ENCODE measurements at places on chromosomes 5 and 9.

- DNase-seq: no peak
Measured at GRCh38 chr9:116859763-116860162, 172.7 kb downstream of the TRIM32 start.

DNA sequence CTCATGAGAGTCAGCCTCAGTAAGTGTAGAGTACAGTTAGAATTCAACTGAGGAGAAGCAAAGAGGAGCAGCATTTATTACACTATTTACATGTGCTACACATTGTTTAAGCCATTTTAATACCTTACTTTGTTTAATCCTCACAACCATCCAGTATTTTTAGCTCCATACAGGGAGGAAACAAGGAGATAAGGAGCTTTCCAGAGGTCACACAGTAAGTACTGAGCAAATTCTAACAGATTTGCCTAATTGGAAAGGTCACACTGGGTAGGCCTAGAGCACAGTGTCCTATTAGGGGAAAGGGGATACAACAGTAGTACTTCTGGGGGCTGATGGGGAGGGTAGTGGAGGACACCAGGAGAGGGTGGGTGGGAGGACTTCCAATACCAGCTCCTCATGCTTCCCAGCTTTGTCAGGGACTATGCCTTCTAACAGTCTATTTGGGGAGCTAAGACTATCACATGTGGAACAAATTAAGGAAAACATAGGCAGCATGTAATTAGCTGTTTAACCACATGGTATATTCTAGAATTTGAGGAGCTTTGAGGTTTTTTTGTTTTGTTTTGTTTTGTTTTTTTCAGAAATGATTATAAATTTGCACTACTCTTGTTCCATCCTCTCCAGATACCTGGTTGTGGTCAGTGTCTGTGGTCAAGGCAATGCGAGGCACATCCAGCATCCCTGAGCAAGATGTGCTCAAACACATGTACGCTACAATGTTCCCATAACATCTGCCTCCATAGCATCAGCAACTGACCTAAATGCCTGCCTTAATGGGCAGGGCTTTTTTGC lies 96.0 kb upstream of the SLC12A2 start:
- DNase-seq: no peak

DNA sequence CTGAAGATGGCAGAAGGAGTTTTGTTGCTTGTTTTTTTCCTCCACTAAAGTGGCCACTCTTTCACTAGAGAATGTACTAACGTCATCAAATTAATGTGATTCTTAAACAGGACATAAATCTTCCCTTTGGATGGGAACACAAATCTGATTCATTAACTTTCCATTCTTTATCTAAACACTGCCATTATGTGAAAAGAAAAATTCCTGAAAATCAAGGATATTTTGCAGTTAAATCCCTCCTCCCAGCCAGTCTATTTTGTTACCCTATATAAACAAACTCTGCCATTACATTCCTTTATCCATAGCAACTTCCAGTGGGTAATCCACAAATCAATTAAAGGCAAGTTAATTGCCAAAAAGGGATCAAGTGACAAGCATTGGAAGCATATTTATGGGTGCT lies 546.5 kb downstream of the PDE4D start:
- DNase-seq: no peak

DNA sequence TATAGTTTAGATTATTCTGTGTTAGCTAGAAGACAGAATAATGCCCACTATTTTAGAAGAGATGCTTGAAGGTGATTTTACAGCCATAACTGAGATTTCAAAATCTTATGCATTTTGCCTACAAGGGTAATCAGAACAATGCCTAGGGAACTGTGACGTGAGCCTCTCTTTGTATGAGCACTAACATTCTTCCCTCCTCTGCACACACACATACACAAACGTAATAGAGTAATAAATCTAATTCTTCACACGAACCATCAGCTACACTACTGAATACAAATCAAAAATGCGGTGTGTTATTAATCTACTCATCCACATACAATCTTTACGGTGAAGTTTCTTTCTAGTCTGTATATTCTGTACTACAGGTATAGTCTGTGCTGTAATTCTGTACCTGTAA lies 227.8 kb downstream of the PLK2 start:
- no peak for DNase-seq

DNA sequence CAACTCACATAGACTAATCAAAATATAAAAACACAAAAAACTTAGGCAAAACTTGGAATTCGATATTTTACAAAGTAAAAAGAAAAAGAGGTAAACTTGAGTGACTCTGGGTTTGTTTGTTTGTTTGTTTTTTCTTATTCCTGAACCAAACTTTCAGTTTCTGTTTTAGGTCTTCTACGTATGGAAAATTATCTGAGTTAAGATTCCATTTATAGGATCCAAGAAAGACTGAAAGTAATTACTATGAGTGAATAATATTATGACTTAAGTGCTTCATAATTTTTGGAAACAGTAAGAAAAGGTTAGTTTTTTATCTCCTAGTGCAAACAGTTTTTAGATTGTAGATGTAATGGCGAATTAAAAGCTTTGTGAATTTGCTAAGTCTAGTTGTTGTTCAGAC lies 13.2 kb downstream of the ST8SIA4 start:
- DNase-seq: no peak

GRCh38 chr9:89815903-89816573 lies 211.2 kb downstream of the GADD45G start:
- DNase-seq: no peak

All from stimulated activated CD4-positive, alpha-beta T cell treated with anti-CD3 and anti-CD28 coated beads, Interleukin-2, amount 100 ng/mL, for 24 hours (primary cell).